ENCODE measurements at places on chromosomes 1 and 21.

DNA sequence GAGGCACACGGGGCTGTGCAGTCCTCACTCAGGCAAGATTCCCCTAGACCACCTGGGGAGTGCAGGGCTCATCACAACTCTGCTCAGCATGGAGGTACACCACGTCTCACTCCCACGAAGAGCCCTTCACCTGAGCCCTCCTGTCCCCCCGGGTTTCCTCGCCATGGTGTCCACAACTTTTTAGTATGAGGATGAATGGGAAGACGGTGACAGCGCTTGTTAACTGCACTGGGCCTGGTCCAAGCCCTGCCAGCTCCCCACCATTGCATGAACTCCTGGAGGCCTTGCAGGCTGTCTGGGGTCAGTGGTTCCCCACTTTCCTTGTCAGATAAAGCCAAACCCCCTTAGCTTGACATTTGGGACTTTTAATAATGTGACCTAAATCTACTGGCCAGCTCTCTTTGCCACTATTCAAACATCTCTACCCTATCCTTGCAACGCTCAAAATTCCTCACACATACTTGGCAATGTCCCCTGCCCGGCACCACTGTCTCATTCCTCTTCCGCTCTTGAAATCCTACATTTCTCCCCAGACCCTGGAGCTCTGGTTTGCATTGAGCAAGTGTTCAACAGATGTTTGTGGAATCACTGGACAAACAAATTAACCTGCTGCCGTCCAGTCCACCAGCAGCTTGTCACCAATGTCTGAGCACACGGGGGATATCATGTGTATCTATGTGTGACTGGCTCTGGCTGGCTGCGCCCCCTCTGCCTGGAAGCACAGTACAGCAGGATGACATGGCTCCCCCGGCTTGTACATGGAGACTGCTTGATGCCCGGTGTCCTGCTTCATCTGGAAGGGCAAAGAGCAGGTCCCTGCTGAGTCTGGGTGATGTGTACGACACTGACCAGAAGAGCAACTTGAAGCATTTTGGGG, 11.2 kb downstream of the TMEM9 start:
- DNase-seq = no peak

GRCh38 chr1:32390904-32391870, 3.1 kb downstream of the BSDC1 start:
- DNase-seq = no peak

- DNase-seq = no peak
Measured at GRCh38 chr1:82704966-82705365, 904.2 kb downstream of the ADGRL2 start.

DNA sequence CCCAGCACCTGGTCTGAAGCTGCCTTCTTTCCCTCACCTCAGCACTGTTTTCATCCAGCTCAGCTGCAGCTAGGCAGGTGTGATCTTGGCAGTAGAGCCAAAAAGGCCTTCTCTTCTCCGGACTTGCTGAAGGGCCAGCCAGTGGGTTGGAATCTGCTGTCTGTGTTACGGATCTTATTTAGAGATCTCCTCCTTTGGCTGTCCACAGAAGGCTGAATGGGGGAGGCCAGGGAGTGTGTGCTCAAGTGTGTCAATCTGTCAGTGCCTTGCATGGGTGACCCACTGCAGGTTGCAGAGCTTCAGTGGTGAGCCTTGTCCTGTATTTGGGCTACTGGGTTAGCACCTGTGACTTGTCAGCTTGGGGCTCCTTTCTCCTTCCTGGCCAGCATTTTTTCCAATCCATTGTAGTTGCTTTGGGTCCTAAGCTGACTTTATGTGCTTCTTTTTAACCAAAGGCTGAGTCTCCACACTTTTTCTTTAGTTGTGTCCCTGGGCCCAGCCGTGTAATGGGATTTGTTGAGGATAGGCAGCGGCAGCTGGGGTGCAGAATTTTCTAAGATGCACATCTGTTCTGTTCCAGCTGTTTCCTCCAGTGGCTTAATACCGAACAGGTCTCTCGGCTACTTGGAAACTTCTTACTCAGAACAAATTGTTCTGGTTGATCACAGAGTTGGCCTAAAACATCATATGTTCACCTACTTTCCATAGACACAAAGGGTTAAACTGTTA, 126.8 kb downstream of the PEX14 start:
- no peak for DNase-seq

DNA sequence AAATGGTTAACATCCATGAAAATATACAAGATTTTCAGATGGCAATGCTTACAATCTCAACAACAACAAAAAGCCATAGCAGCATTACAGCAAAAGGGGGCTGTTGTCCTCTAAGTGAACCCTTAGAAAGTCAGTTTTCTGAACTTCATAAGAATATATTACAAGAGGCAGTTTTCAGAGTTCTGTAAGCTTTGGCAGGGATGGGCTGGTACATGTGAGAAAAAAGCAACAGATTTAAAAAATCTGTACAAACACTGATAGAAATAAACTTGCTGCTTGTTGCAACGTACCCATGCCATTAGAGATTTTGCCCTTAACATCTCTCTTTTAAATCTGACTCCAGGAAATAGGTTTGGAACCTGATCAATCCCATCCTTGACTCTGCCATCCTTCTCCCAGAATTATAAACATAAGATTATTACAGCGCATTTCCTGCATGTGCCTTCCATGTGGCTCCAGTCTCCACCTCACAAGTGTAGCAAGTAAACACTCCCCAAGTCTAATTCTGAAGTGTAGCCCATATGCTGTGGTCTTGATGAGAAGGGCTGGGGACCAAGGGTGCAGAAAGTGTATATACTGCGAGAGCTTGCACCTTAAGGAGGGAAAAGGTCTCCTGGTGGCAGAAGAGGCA, 101.4 kb upstream of the TSPAN2 start:
- DNase-seq = no peak

GRCh38 chr1:160251011-160251410, 11.3 kb downstream of the DCAF8 start:
- no peak for DNase-seq

DNA sequence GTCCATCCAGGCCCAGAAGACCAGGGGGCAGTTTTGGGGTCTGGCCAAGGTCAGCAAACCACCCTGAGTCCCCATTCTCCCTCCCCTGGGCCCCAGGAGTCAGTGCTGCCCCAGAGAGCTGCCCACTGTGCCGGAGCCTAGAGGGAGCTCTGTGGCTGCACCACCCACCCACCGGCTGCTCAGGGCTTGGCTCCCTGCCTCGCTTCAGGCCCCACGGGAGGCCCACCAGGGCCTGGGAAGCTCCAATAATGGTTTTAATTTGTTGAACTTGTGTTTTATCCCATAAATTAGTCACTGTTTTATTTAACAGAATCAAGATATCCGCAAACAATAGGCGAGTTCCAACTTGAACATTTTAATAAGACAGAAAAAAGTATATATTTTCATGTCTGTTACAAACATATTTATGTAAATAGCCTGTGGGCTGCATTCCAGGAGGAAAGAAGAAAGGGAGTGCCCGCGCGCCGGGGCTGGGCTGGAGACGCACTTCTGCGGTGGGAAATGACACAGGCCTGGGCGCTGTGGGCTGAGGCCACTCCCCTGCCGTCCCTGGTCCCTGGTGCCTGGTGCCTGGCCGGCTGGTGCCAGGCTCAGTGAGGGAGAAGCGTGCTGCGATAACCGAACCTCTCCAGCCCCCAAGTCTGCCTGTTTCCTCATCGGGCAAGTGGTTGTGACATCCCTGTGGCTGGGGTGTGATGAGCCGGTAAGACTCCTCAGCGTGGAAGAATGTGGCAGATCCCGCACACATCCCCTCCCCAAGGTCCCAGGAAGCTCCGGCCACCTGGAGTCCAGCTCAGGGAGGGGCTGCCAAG, 160.5 kb downstream of the PEX14 start:
- DNase-seq = no peak

GRCh38 chr21:32392299-32392879, 423 bp downstream of the URB1 start:
- no peak for DNase-seq

DNA sequence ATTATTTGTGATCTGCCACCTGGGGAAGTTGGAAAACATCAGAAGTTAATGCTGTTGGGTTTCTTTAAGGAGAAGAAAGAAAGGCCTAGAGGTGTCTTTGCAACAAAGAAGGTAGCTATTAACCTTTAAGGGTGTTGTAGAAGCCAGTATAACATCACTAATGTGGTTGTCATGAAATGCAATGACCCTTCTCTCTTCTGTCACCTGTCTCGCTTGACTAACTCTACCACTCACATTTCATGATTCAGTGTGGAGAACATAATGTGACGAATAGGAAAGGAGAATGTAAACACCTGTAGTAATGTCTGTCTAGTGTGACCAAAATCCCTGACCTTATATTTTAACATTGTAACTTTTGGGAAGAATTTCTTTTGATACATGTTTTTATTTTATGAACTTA, 211.7 kb upstream of the UBE2U start:
- DNase-seq = no peak

GRCh38 chr1:161207173-161207572, 5.0 kb downstream of the NDUFS2 start:
- no peak for DNase-seq

DNA sequence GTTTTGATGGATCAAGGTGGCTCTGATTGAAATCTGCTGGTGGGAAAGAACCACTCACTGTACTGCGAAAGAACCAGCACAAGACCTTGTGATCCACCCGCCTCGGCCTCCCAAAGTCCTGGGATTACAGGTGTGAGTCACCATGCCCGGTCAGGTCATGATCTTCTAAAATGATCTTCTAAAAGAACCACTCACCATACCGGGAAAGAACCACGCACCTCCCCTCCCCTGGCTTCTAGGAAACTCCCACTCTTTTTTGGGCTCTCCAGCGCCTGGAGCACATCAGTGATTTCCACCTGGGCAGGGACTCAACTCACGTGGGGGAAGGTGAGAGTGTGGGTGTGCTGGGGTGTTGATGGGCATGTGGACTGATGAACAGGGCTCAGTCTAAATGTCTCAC, 7.9 kb upstream of the RAB7B start:
- no peak for DNase-seq

GRCh38 chr1:15039017-15039648, 114.4 kb upstream of the TMEM51 start:
- DNase-seq = no peak

DNA sequence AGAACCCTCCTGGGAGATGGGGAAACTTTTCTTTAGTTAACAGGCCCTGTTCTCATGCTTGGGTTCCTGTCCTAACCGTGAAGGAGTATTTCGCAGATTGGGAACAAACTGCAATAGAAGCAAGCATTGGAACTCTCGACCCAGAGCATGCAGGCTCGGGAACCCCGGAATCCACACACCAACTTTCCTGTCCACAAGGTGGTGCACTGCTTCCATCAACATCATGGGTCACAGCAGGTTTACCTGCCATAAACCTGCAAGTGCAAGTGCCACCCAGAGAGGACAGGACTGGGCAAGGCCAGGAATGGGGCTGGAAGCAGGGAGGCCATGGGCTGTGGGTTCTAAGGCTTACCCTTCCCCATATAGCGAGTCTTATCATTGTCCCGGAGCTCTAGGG, 6.9 kb downstream of the ENO1 start:
- no peak for DNase-seq

DNA sequence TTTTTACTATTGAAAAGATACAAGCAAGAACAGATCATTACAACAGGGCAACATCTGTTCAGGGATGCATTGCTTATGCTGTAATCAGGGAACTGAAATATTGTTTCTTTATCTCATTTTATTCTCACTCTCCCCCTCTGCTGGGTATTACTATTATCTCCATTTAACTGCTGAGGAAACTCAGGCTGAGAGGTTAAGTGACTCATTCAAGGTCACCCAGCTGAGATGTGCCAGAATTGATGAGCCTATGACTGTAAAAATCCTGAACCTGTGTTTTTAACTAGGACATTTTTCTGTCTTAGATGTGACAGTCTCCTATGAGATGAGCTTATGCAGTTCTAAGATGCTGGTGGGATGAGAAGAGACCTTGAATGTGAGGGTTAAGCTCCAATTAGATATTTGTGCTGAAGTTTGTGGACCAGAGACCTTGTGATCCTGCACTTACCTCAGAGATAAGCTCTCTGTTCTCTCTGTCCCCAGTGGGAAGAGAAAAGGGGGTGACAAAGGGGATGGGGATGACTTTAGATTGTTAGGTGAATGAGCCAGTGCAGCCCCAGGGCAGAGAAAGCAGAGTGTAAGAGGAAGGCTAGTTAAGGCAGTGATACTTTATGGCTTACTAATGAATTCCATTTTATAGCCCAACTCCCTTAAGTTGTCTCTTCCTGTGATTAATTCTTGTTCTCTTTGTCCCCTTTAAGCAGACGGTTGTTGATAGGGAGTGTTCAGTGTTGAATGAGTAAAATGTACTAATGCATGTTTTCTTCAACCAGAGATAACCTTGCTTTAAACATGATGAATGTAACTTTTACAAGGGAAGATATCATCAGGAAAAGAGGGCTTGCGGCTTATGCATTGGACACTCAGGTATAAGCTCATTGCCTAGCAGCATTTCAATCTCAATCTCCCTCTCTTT, 111.4 kb downstream of the HLX start:
- DNase-seq = no peak

- no peak for DNase-seq
Measured at GRCh38 chr1:21332554-21333311, 42.5 kb upstream of the ECE1 start.

DNA sequence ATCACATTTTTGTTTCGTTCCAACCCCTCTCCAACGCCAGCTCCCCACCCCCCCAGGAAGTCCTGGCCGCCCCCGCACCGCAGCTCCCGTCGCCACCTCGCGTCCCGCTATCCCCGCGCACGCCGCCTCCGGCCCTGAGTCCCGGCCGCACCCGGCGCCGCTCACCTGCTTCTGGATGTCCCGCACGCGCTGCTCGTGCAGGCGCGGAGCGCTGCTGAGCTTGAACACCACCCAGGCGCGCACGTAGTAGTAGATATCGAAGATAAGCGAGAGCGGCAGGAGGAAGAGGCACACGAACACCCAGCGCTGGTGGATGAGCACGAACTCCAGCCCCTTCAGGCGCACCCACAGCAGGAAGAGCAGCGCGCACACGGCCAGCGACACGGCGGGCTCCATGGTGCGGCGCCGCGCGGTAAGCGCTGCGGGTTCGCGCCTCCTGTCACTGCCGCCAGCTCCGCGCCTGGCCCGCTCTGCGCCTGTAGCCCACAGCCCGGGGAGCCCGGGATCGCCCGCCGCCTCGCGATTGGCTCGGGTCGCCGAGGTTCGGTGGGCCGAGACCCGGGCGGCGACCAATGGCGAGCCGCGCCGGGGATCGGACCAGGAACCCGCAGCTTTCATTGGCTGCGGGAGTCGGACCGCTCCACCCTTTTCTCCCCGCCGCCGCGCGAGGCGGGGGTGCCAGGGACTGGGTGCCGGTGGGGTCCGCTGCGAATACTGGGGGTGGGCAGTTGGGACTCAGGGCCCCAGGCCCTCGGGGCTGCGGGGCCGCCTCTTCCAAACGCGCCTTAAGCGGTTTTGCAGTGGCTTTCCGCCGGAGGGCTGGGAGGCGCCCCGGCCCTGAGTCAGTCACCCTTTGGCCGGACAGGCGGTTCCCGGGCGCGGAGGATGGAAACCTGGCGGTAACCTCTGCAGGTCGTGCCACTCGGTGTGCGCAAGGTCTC, at the start of gene DHCR24:
Gene DHCR24, minus strand, starts transcription at position 472 of the 941 bp plus-strand sequence. Its CDS starts 76 bp downstream, at position 396.
- DNase-seq = peak; percentile 94

DNA sequence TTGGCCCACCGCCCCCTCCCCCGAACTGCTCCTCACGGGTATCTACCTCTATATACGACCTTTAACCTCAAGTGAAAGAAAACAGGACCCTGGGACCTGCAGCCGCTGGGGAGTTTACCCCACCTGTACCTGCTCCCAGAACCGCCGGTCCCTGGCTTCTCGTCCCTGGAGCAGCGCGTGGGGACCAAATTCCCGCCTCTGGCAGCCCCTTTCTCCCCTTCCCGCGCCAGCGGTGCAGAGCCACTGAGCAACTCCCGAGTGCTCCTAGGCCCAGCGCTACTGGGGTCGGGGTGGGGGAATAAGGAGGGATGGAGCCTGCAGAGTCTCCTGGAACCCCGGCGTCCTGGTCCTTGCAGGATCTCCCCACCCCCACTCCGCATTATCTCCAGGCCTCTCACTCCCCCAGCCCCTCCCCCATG, 1.6 kb downstream of the SYT6 start:
- DNase-seq = no peak

- no peak for DNase-seq
Measured at GRCh38 chr21:41993744-41994143, 16.4 kb downstream of the ZBTB21 start.
